Hepatic stellate cell (primary cell): ENCODE measurements at places on chromosomes 2 and 18.

- DNase-seq, result no peak
Measured at GRCh38 chr2:1082456-1083205, 132.0 kb downstream of the SNTG2 start.

- DNase-seq, result no peak
Measured at GRCh38 chr2:12110074-12110473, 363.6 kb downstream of the LPIN1 start.

GRCh38 chr2:241773511-241774418 lies 2.9 kb upstream of the GAL3ST2 start:
- no peak for DNase-seq

DNA sequence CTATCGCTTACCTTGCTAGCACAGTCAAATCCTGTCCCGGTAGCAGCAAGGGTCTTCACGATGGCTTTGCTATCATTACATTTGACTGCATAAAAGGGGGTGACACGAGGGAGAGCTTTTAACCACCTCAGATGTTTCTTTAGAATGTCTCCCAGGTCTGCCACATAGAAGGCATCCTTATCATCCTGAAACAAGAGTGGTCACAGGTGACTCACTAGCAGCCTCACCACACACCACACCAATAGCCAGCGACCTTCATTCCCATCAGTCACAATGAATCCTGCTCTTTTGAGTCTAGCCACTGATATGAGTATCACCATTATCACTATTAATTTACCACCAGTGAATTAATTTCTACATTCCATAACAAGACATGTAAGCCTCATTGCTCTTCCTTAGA lies 3.7 kb downstream of the ODC1 start:
- DNase-seq, result no peak

- DNase-seq, result no peak
Measured at GRCh38 chr2:29314816-29315571, 199.8 kb downstream of the CLIP4 start.

GRCh38 chr2:41705634-41706033 lies 342.2 kb upstream of the PKDCC start:
- DNase-seq, result no peak

DNA sequence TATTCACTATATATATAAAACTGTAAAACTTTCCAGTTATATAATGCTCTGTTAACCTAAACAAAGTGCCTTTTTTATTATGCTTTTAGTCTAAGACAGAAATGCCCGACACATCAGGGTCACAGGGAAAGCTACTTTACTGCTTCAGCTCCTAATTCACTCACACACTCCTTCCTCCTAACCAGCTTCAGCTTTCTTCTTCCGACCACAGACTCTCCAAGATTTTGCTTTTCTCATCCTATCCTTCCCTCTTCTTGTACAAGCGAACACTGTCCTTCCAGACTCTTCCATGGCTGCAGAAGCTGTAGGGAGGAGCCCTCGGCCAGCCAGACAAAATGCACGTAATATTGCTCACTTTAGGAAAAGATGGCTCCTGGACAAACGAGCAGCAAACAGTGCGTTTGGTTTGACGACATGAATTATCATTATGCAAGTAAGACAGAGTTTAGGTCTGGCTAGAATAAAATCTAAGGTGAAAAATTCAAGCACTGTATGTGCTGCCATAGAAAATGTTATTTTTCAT lies 47.5 kb upstream of the HNRNPA3 start:
- DNase-seq, result no peak

DNA sequence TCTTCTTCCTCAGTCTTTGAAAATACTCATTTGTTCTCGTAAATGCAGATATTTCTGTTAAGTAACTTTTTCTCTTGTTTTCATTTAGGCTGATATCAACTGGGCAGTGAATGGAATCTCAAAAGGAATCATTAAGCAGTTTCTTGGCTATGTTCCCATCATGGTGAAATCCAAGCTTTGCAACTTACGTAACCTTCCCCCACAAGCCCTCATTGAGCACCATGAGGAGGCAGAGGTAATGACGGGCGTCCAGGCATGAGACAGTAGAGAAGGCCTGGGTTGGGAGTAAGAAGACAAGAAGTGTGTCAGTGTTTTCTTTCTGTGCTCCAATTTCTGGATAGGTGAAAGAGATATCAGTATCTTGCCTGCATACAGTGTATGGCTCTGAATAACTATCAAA lies 5.1 kb downstream of the POLR1B start:
- DNase-seq, result no peak

- DNase-seq, result no peak
Measured at GRCh38 chr2:98777076-98777475, 46.1 kb upstream of the MGAT4A start.

DNA sequence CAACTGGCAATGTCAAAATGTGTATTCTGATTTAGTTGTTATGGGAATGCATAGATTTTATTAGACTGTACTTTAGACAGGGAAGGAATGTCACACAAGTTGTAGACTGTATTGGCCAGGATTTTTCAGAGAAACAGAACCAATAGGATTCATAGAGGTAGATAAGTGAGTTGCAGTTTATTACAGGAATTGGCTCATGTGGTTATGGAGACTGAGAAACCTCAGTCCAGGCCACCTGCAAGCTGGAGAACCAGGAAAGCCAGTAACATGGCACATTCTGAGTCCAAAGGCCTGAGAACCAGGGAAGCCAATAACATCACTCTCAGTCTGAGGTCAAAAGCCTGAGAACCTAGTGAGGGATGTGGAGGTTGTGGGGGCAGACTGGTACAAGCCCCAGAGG lies 1.8 kb upstream of the GALNT5 start:
- no peak for DNase-seq

- DNase-seq, result no peak
Measured at GRCh38 chr2:25772078-25772477, 98.7 kb upstream of the DTNB start.

DNA sequence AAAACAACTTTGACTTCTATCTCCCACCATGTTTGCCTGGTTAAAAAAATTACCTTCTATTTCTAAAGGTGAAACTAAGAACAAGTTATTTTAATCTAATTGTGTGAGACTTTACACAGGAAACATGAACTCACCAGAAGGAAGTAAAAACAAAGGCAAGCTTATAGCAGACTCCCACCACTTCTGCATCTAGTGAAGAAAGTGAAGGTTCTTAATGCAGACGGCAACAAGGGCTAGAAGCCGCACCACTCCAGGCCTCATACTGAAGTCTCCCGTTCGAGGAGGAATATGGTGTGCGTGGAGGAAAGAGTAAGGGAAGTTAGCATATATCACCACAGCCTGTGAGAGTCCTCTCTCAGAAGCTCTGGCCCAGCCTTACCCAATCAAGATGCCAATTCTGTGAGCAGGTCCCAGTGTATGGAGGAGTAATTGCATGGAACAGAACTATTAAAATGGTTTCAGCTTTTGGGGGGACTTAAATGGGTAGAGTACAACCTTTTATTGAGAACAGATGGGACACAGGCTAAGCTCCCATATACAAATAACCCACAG lies 958.7 kb downstream of the BCL11A start:
- DNase-seq, result no peak

DNA sequence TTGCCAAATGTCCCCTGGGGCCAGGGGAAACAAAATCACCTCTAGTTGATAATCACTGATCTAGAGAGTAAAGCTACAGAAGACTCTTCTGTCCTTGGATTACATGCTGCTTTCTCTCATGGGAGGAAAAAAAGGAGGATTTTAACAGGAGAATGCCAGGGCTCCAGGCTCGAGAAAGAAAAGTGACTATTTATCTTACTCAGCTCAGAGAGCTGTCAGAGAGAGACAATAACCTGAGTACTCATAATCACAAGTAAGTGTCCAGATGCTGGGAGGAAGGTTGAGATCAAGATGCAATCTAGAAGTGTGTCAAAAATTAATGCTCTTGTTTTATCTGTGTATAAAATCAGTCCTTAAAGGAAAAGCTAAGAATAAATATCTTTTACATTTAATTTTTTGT lies 133.3 kb downstream of the PTRHD1 start:
- no peak for DNase-seq

GRCh38 chr2:80378-80777 lies 34.1 kb upstream of the FAM110C start:
- no peak for DNase-seq

GRCh38 chr2:231648579-231649174 lies 56.0 kb downstream of the TEX44 start:
- DNase-seq, result peak; percentile 62

DNA sequence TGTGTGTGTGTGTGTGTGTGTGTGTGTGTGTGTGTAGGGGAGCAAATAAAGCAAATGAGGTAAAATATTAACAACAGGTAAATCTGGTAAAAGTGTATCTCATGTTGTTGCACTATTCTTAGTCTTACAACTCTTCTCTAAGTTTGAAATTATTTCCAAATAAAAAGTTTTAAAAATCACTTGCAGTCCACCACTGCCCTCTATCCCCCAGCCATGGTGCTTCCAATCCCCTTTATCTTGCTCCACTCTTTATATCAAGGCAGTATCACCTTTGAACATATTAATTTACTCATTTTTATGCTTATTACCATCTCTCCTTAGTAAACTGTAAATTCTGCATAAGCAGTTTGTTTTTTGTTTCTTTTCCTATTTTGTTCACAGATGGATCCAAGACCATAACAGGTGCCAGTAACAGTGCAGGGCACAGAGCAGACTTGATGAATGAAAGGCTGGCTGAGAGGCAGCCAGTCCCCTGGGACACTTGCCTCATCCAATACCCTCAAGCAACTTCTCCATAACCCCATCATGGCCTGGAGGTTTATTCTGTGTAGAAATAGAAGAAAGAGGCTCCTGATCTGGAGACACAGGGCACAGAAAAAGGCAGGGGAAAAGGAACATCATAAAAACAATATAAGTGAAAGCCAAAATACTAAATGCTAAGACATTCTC lies 67.6 kb downstream of the LDAH start:
- DNase-seq, result no peak

DNA sequence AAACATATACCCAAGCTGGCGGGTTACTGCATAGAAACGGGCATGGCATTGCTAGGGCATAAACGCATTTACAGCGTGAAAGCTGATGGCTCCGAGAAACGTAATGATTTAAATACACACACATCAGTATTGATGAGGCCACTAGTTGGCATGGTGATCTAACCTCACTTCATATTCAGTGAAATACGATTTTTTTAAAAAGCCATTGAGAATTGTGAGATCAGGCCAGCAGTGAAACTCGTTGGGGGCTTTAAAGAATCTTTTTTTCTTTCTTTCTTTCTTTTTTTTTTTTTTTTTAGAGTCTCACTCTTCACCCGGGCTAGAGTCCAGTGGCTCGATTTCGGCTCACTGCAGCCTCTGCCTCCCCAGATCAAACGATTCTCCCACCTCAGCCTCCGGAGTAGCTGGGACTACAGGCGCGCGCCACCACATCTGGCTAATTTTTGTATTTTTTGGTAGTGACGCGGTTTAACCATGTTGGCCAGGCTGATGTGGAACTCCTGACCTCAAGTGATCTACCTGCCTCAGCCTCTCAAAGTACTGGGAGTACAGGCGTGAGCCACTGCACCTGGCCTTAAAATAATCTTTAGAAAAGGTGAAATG lies 2.4 kb upstream of the SMAD7 start:
- no peak for DNase-seq

DNA sequence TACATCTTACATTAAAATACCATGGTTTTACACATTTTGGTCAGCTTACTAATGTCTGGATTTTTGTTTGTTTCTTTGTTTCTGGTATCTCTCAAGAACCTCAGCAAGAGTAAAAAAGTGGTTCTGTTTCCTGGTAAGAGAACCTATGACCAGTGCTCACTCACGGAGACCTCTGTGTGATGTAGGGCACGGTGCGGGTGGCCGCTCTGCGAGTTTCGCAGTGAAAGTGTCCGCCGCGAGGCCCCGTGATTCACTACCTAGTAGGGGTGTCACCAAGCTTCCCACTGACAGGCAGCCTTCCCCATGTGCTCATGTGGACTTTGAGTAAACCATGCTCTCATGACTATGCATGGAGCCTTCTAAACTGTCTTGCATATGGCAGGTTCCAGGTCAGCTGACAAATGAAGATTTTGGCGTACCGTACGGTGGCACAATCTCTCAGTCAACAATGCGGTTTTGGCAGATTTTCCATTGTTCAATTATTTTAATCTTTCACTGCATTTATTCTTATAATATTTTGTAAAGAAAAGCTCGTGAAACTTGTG lies 137.3 kb downstream of the DCDC2C start:
- no peak for DNase-seq

GRCh38 chr2:230356084-230356483 lies 29.1 kb downstream of the SP140L start:
- DNase-seq, result no peak

- DNase-seq, result no peak
Measured at GRCh38 chr18:46301571-46301970, 197.4 kb downstream of the HAUS1 start.

DNA sequence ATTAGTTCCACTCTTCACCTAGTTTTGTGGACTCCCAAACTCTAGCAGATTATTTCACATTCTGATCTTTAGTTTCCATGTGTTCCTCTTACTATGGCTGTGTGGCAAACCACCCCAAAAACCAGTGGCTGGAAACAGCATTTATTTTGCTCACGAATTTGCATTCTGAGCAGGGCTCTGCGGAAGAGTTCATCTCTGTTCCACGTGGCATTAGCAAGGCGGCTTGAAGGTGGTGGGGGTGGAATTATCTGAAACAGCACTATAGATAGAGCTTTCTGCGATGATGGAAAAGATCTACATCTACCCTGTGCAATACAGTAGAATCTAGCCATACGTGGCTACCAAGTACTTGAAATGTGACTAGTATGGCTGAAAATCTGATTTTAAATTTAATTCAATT lies 5.9 kb downstream of the TWSG1 start:
- no peak for DNase-seq

GRCh38 chr2:132544006-132544630 lies 125.9 kb downstream of the LYPD1 start:
- DNase-seq, result no peak

DNA sequence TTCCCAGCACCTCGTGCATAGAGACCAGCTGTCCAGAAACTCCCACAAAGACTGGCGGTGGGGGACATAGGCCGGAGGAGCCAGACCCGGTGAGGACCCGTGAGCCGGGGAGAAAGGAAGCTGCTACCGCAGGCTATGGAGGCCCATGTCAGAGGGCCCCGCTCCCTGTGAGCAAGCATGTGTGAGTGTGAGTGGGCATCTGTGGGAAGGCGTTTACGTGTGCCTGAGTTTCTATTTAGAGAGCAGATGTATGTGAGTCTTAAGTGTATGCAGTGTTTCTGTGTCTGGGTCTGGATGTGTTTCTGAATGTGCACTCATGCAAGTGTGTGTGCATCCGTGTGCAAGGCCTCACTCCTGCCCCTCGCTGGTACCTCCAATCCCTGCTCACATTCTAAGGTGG lies 187.8 kb upstream of the RAB6C start:
- DNase-seq, result no peak

DNA sequence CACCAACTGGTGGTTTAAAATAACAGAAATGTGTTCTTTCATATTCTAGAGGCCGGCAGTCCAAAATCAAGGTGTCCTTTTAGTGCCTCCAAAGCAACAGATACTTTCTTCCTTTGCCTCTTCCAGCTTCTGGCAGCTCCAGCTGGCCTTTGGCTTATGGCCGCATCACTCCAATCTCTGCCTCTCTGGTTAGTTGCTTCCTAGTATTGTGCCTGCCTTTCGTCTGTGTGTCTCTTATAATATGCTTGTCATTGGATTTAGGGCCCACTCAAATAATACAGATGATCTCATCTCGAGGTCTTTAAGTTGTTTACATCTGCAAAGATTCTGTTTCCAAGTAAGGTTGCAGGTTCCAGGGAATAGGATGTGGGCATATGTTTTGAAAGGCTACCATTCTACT lies 855.2 kb upstream of the ID2 start:
- DNase-seq, result no peak

- DNase-seq, result no peak
Measured at GRCh38 chr2:66301767-66302140, 133.2 kb upstream of the MEIS1 start.
